Left ventricle myocardium superior (tissue), 1 donor: ENCODE measurements at places on chromosomes 6 and 20.
A peak's percentile ranks its signal among the peaks of the same experiment; 100 is the strongest.

GRCh38 chr6:16200321-16200883 lies 38.0 kb upstream of the GMPR start:
- no peak for DNase-seq

- no peak for DNase-seq
Observed at GRCh38 chr6:52337633-52338290, 24.2 kb upstream of the PAQR8 start.

DNA sequence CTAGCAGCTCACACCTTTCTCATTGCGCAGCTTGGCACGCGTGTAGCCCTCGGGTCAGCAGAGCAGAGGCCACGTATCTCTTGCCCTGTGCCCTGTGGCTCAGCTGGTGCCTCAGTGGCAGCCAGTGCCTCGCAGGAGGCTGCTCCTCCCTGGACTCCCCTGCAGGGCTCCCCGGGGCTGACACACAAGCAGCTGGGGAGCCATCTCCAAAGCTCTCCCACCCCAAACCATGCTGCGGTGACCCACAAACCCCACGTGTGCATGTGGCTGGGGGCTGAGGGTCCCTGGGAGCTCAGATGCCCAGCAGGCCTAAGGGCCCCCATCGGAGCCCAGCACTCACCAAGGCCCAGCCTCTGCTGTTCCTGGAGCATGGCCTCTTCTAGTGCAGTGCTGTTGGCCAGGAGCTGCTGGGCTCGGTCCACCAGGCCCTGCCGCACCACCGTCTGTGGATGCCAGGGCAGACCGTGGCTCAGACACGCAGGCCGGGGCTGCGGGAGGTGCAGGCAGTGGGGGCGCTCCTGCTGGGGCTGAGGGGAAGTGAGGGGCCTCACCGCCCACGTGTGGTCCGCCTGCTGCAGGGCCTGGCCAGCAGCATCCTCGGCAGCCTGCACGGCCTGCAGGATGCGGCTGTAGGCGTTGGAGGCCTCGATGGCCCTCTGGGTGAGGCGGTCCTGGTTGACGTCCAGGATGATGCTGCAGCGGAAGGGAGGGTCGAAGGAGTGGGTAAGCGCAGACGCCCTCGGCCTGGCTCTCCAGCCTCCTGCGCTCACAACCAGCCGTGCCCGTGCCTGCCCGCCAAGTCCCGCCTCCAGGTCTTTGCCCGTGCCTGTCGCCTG lies 13.8 kb downstream of the ADRM1 start:
- no peak for DNase-seq

GRCh38 chr20:62352402-62353288 lies 14.5 kb downstream of the LAMA5 start:
- peak; percentile 94 for DNase-seq

- DNase-seq = no peak
Observed at GRCh38 chr6:83417880-83418663, 12.8 kb downstream of the ME1 start.

DNA sequence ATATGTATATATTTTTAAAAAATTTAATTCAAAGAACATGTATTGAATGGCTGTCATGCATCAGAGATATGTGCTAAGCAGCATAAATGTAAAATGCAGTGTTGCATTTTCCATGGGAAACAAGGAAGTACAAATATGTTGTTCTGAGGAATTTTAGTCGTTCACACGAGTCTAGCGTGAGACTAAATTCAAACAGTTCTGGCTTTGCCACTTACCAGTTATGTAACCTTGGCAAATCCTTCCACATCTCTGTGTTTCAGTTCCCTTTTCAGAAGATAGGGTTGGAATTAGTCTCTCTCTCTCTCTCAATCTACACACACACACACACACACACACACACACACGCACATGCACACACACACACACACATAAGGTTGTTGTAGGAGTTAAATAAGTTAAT lies 305.4 kb downstream of the UTRN start:
- no peak for DNase-seq

- DNase-seq = no peak
Observed at GRCh38 chr6:64270083-64270482, 634.5 kb downstream of the PHF3 start.

DNA sequence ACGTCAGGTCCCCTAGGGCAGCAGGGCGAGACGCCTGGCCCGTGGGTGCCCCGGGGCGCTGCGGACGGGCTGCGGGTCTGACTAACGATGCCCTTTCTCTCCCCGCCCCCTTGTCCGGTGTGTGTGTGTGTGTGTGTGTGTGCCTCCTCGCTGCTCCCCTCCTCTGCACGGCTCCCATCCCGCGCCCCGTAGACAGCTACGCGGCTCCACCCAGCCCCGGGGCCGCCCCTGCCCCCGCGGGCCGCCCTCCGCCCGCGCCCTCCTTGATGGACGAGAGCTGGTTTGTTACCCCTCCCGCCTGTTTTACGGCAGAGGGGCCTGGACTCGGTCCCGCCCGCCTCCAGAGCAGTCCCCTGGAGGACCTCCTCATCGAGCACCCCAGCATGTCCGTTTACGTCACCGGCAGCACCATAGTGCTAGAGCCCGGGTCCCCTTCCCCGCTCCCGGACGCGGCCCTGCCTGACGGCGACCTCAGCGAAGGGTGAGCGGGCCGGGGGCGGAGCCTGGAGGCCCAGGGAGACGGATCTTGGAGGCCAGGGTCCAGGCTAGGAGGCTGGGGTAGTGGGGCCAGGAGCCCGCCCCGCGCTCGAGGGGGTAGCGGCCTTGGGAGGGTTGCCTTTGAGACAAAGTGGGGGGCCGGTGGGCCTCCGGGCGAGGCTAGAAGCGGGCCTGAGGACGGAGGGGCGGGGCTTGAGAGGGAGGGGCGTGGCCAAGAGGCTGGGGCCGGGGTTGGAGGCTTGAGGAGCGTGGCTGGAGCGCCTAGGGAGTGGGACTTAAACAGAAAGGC lies 5.1 kb downstream of the TP53INP2 start:
- DNase-seq = peak; percentile 91

- DNase-seq = peak; percentile 83
Observed at GRCh38 chr6:44655412-44656342, 268.2 kb downstream of the CDC5L start.

DNA sequence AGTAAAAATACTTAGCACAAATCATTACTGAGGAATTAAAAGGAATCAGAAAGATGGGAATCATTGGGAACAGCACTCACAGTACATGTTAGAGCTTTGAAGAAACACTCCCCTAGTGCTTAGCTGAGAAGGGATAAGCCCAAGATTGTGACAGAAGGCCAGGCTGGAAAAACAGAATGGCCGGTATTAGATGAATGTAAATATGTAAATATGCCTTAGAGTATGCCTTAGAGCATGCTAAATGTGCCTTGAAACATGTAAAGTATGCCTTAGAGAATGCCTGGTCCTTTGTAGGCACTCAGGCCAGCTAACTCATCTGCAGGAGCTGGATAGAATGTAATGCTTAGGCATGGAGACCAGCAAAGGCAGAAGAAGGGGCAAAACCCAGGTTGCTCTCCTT lies 10.6 kb upstream of the TENT5A start:
- DNase-seq = no peak

- DNase-seq = no peak
Observed at GRCh38 chr20:4949833-4950178, 51.5 kb downstream of the SLC23A2 start.

DNA sequence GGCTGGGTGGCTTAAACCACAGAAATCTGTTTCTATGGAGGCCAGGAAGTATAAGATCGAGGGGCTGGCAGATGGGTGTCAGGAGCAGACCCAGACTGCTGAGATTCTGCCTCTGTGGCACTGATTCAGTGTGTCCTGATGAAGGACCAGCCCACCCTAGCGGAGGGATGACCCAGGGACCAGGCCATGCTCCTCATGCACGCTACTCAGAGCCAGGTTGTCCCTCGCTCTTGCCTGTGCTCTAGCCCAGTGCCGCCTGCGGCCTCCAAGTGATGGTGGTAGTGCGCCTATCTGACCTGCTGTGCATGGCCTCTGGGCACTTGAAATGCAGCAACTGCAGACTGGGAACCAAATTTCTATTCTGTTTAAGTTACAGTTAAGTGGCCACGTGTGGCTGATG lies 13.1 kb upstream of the APMAP start:
- DNase-seq = no peak

DNA sequence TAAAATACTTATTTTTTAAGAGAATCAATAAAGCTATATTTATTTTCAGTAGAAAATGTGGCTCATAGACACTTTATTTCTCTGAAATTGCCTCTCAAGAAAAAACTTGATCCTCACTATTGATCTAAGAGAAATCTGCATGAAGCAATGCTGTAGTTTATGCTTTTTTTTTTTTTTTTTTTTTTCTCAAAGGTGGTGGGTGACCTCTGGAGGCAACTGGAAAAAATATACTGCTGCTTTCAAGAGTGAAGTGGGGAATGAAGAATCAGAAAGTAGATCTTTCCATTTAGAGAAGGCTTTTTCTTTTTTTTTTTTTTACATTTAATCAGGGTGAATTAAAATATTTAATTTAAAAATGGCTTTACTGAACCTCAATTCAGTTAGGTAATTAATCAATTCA lies 169.3 kb downstream of the SLC16A10 start:
- DNase-seq = no peak

GRCh38 chr20:3931664-3932063 lies 42.5 kb downstream of the PANK2 start:
- DNase-seq = no peak

DNA sequence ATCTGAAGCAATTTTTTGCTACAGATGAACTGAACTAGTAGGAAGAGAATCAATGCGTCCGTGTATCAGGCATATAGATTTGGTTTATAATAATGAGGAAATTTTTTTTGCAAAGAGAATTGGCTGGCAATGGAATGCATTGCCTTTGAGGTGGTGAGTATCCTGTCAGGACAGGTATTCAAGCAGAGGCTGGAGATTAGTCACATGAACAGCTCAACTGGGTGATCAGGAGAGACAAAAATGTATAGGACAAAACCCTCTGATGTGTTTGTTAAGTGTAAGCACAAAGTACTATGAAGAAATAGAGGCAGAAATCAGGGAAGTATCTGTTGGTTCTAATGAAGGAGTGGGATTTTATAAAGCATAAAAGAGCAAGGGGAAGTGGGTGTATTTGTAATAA lies 80.5 kb downstream of the ISM1 start:
- DNase-seq = no peak

DNA sequence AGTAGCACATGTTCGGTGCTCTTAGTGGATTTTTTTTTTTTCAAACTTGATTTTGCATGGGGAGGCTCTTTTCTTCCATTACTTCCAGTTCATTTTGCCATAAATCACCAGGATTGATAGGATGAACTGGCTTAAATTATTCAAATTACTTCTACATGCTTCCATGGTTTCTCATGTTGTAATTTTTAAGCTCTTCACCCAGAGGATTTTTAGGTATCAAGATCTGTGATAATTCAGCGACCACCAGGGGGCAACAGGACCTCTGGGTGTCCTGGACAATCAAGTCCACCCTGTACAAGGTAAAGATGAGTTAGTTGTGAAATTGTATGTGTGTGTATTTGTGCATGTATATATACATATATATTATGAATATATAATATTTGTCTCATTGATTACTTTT lies 4.2 kb upstream of the EPHA7 start:
- DNase-seq = no peak

- DNase-seq = no peak
Observed at GRCh38 chr6:140462453-140463311, 1088.2 kb upstream of the CITED2 start.

- DNase-seq = no peak
Observed at GRCh38 chr6:142954844-142955243, 9.9 kb upstream of the HIVEP2 start.

- peak; percentile 63 for DNase-seq
Observed at GRCh38 chr6:27871924-27872638, 40.1 kb downstream of the OR2B2 start.

GRCh38 chr6:84536885-84537638 lies 227.3 kb downstream of the TBX18 start:
- no peak for DNase-seq

DNA sequence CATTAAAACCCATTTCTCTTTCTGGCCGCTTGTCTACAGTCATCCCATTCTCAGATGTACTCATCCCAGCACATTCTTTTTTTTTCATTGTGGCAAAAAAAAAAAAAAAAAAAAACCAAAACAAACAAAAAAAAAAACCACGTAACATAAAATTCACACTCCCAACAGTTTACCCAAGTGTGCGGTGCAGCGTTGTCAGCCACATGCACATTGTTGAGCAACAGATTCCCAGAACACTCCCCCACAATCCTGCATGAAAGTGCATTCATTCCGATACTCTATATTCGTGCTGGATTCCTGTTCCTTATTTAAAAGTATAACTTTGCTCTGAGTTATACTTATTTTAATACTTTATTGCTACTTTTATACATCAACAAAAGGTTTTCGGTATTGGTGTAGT lies 96.0 kb downstream of the SASH1 start:
- no peak for DNase-seq

- DNase-seq = no peak
Observed at GRCh38 chr6:111992851-111993250, 61.1 kb upstream of the CCN6 start.

DNA sequence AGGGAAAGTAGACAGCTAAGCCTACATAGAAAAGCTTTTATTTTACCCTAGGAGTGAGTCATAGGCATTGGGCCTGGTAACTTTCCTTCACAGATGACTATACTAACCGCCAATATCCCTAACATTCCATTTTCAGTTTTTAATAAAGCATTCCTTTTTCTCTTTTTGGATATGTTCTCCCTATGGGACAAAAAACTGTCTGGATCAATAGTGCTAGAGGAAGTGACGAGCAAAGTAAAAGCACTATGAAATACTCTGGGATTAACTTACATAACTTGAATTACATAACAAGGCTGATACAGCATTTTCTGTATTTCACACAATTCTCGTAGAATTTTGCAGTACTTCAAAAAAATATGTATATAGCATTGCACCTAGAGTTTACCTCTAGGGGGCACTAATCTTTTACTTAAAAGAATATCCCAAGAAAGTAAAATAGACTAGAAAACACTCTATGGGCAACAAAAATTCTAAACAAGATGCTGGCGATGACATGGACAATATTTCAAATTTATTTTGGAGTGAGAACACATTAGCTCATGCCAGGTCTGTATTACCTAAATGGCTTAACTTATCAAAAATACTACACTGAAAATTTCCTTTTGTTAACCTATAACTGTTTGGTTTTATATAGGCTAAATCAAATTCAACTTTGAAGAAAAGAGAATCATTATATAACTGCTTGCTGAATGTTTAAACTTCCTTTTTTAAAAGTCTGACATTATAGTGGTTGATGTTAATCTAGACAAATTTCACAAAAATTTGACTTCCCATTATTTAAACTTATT lies 66.3 kb upstream of the DST start:
- DNase-seq = no peak
